Effector CD8-positive, alpha-beta T cell (primary cell): ENCODE measurements at places on chromosomes 5 and 9.

DNA sequence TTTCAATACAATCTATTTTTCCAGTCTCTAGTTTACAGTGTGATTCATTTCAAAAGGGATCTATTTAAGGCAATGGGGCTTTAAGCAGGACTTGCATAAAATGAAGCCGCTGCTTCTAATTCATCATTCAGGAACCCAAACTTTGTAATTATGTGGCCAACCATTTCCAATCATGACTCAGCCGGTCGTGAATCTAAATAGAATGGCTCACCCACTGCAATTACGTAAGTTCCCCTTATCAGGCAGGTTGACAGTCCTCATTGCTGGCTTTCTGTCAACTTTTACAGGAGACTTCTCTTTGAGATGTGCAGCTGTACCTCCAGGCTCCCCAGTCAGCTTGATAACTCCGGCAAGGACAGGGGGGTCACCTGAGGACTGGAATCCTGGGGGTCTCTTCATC, 152.8 kb upstream of the DAP start:
- no peak for DNase-seq

- no peak for DNase-seq
These were observed 7.1 kb downstream of the WDR36 start for GRCh38 chr5:111099058-111099778.

DNA sequence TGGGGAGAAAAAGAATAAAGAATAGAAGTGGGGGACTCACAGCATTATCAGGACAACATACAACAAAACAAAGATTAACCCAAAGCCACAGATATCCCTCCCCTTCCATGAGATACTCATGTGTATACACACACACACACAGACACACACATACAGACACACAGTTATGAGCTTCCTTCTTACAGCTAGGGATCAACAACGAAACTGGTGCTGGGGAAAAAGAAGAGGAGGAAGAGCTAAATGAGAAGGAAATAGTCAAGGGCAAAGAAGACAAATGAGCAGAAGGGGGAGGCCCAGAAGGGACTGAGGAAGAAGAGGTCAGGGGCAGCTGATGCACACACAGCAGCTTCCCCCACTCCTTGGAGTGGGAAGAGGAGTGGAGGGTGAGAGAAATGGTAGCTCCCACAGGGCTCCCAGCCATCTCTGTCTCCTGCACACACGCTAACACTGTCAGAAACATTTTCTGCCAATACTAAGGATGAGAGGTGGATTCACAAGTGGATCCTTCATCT, 66.2 kb downstream of the SIL1 start:
- DNase-seq, result no peak

- no peak for DNase-seq
These were observed 42.1 kb upstream of the OLFM1 start for GRCh38 chr9:135045264-135045927.

- no peak for DNase-seq
These were observed 30.4 kb downstream of the PTTG1 start for GRCh38 chr5:160452036-160452435.

GRCh38 chr9:125241863-125242739, 958 bp upstream of the HSPA5 start:
- no peak for DNase-seq

DNA sequence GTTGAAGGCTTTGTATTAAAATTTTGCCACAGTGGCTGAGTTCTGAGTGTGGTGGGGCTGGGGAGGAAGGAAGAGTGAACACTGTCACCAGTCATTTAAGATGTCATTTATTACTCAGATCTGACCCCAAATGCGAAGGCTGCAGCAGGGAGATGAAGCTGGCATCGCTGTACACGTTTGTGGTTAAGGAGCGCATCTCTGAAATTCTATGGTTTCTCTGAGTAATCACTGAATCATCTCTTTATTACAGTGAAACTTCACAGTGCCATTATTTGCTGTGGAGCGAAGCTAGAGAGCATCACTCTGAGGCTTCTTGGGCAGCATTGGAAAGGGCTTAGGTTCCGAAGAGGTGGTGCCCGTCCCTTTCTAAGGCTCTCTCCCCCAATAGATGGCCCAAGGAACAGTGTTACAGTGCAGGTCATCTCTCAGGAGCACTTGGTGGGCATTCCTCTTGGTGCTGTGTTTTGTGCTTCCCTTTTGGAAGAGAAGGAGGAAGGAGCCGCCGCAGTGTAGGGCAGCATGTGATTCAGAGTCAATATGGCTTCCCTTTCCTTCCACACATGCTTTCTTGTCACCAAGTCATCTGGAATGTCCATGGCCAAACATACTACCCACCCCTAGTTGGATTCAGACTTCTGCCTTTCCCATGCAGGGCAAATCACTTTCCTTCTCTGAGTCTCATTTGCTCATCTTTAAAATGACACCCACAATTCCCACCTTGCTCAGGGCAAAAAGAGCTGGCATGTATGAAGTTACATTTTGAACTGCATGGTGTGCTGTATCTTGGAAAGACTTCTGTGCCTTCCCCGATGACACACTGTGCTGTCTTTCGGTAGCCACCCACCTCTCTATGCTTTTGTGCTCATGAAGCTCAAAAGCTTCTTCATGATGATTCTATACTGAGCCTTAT, 9.3 kb upstream of the TEX48 start:
- DNase-seq, result no peak

GRCh38 chr5:6419340-6419852, 29.3 kb upstream of the UBE2QL1 start:
- DNase-seq, result no peak

GRCh38 chr5:25858019-25858418, 1180.4 kb downstream of the CDH9 start:
- no peak for DNase-seq

DNA sequence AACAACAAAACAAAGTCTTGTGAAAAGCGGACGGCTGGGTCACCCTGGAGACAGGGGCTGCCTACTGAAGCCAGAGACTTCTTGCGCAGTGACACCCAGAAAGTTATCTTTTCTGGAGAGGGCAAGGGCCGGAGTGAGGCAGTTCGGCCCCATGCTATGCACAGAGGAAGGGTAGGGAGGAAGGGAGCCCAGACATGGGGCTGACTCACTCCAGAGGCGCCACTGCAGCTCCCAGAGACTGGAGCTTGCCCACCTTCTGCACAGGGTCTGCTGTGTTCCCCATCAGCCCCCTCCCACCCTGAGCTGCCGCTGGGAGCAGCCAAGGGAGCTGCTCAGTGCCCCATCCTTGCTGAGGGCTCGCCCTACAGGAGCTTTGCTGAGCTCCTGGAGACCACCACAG, 13.3 kb downstream of the SLC6A3 start:
- no peak for DNase-seq

DNA sequence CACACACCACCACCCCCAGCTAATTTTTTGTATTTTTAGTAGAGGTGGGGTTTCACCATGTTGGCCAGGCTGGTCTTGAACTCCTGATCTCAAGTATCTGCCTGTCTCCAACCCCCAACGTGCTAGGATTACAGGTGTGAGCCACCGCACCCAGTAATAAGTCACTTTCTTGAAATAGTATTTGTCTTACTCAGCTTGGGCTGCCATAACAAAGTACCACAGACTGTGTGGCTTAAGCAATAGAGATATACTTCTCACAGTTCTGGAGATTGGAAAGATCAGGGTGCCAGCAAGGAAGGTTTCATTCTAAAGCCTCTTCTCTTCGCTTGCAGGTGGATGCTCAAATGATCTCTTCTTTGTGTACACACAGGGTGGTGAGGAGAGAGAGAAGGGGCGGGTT, 99.8 kb downstream of the ARRDC3 start:
- DNase-seq, result no peak

- DNase-seq, result no peak
These were observed 142.9 kb downstream of the HSD17B3 start for GRCh38 chr9:96158909-96159575.

GRCh38 chr9:93049491-93049890, 9.0 kb upstream of the SUSD3 start:
- no peak for DNase-seq

GRCh38 chr5:172659570-172659908, 18.5 kb downstream of the NEURL1B start:
- DNase-seq, result no peak

GRCh38 chr5:157708866-157709265, 22.4 kb upstream of the THG1L start:
- DNase-seq, result no peak

DNA sequence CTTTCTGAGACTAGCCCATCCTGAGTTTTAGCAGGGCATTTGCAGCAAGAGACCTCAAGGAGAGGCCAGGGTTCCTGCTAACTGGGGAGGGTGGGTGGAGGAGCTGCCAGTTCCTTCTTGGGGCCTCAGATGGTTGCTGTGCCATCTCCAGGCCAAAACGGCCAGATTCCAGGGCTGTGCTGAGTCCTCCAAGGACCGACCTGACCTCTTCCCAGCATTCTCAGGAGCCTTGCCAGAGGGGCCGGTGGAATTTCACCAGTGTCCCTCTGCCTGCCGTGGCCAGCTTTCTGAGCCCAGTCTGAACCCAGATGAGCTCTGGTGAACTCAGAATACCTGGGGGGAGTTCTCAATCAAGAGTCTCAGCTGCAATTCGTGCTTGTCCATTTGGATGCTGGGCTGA, 54.3 kb downstream of the TSTD2 start:
- no peak for DNase-seq

DNA sequence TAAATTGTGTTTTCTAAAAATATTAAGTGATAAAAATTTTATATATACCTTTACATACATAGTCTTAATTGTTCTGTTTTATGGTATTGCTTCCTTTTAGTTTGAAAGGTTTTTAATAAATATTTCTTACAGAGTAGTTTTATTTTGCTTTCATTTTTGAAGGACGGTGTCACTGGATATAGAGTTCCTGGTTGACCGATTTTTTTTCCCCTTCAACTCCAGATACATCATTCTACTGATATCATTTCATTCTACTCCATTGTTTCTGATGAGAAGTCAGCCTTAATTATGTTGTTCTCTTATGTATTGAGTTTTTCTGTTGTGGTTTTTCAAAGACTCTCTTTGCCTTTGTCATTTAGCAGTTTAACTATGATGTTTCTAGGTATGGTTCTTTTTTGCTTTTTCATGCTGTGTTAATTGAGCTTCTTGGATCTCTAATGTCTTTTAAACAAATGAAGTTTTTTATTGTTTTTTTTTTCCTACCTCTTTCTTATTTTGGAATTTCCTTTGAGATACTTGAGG, 30.4 kb downstream of the MTREX start:
- DNase-seq, result no peak

DNA sequence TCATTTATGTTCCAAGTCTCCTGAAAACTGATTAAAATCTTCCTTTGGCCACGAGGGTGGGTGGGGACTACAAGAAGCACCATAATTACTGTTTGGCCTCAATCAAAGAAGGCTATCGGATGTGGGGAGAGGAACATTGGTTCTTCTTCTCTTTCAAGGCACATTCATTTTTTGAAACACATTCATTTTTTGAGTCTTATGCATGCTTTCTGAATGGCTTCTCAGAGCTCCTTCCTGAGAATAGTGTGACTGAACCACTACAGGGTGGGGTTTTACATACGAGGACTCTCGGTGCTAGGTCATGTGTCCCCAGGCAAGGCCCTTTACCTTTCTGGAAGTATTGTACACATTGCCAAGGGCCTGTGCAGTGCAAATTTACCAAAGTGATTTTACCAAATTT, 7.0 kb upstream of the GRIA1 start:
- no peak for DNase-seq

DNA sequence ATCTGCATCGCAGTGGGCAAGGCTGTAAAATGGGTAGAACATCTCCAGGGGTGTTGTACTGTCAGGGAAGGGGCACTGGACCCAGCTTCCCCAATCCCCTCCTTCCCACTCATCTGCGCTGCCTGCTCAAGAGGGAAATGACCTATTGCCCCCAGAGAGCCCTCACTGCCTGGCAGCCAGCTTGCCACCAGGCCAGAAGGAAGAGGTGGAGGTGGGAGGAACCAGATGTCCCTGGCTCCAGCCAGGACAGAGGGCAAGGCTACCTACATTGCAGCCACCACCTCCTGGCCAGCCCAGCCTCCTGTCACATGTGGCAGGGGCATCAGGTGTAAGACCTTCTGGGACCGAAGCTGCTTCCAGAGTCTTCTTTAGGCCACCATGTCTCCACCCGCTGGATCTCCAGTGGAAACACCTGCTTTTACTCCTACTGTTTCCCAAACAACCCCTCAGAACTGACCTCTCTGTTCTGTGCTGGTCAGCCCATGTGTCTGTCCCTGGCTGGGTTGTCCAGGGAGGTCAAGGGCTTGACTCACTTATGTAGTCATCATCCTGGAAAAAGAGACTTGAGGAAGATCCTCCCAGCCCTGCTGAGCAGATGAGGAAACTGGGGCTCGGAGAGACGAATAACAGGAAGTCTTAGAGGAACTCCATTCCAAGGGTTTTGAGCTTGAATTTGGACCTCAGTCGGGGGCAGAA, 42.3 kb downstream of the JADE2 start:
- no peak for DNase-seq

DNA sequence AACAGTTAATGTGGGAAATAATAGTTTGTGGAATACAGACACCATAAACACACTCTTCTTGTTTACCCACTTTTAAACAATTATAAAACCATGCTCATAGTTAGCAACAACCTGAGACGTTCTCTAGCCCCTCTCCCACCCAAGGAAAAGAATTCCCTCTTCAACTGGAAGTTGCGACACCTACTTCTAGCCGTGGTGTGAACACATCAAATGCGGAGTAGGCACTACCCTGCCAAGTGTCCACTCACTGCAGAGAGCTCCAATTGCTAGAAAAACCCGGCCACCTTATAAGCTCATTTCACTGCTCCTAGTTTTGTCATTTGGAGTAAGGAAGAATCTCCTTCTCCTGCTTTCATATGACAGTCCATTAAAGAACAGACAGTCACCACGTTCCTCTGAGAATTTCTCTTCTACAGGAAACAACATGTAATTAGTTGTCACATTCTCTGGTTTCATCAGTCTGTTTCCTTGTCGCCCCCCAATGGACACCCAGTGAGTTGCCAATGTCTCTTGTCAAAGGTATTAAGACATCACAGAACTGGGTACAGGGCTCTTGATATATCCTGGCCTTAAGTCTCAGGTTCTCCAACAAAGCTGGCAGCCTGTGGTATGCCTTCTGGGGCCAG, 47.3 kb downstream of the PRLR start:
- no peak for DNase-seq

DNA sequence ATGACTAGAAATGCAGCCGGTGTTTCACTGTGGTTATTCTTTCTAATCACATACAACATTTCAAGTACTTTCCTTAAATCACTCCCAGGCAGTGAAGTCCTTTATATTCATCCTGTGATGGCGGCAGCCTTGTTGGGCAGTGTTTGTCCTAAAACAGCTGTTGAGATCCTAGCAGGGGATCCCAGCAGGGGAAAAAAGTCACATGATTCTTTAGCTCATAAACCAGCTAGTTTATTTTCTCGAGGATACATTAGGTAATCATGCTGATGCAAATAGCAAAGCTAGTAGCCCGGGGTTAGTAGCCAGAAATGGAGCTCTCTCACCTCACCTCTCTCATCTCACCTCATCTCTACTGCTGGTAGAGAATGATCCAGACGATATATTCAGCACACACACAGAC, 70.5 kb downstream of the FOXD1 start:
- DNase-seq, result no peak
